ENCODE measurements at places on chromosomes 12 and 14. TPM values are rescaled to one million over a fixed set of nuclear protein-coding genes. Genes with fewer than 3 reads are reported as not detected.

- ATAC-seq: no peak
Observed at GRCh38 chr14:94685166-94685581, 73.0 kb downstream of the SERPINA3 start.

GRCh38 chr12:42270596-42270995 lies 32.5 kb upstream of the YAF2 start:
- no peak for ATAC-seq

- ATAC-seq: no peak
Observed at GRCh38 chr12:3319723-3320492, 171.1 kb upstream of the PRMT8 start.

DNA sequence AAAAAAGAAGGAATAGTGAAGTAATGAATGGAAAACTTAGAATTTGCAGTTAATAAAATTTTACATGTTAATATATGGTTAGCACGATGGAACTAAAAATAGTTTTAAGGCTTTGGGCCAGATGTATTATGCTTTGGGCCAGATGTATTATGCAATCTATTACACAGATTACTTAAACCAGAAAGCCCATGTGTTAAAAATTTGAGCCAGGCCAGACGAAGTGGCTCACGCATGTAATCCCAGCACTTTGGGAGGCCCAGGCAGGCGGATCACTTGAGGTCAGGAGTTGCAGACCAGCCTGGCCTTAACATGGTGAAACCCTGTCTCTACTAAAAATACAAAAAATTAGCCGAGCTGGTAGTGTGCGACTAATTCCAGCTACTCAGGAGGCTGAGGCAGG lies 17.2 kb downstream of the IFT81 start:
- ATAC-seq: peak; percentile 89

- peak; percentile 25 for ATAC-seq
Observed at GRCh38 chr12:27818401-27818918, 38.4 kb upstream of the MANSC4 start.

GRCh38 chr12:11798006-11798708 lies 148.7 kb downstream of the ETV6 start:
- no peak for ATAC-seq

GRCh38 chr12:24414480-24414879 lies 465.0 kb upstream of the SOX5 start:
- ATAC-seq: no peak

DNA sequence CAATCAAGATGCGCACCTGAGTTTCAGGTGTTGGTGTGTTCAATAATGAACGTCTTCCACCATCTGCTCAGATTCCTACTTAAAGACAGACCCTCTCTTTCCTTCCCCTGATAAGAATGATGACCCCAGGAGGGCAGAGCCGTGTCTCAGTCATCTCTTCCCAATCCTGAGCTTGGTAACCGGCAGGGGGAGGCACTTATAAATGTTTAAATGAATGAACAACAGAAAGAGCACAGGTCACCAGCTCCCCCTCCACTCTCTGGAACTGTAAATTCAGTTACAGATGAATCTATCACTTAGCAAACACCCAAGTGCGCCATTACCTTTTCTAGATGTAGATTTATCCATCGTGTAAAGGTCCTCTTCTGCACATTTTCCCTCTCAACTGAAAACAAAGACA lies 72.4 kb upstream of the DICER1 start:
- no peak for ATAC-seq

Gene CRY1
- 38.3 TPM for total RNA-seq

GRCh38 chr12:31510034-31510433 lies 80.9 kb downstream of the DENND5B start:
- ATAC-seq: no peak

Gene CCDC196
- not detected for total RNA-seq

- no peak for ATAC-seq
Observed at GRCh38 chr12:46109343-46110222, 119.2 kb upstream of the SCAF11 start.

Gene PLD4
- total RNA-seq: 0.31 TPM

- ATAC-seq: no peak
Observed at GRCh38 chr14:32623300-32624093, 294.4 kb downstream of the AKAP6 start.

GRCh38 chr14:48586099-48586498 lies 910.7 kb upstream of the MDGA2 start:
- no peak for ATAC-seq

- ATAC-seq: no peak
Observed at GRCh38 chr14:42228611-42229010, 621.9 kb downstream of the LRFN5 start.

DNA sequence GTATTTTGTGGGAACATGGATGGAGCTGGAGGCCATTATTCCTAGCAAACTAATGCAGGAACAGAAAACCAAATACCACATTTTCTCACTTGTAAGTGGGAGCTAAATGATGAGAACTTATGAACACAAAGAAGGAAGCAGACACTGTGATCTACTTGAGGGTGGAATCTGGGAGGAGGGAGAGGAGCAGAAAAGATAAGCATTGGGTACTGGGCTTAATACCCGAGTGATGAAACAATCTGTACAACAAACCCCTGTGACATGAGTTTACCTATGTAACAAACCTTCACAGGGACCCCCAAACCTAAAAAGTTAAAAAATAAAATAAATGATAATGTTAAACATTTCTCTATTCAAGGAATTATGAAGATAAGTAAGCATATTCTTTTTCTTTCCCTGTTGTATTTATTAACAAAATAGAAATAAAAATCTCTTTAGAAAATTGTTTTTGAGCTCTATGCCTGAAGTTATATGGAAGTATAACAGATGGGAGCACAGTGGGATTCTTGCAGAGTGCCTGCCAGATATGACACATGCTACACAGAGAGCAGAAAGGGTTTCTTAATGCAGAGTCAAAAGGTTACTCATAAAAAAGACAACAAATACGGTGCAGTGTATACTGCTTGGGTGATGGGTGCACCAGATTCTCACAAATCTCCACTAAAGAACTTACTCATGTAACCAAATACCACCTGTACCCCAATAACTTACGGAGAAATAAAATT lies 52.0 kb upstream of the SYNE2 start:
- ATAC-seq: no peak

DNA sequence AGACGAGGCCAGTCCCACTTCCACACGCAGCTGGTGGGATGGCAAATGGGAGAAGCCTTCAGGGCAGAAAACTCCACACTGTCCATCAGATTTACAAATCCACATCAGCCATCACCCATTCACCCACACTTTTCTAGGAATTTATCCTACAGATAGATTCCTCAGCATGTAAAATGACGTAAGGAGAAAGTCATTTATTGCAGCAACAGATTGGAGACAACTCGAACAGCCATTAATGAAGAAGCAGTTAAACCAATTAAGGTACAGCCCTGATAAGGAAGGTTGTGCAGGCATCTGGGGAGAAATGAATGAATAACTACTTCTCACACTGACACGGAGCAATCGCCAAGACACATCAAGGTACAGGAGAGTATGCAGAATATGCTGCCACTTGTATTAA lies 26.2 kb downstream of the PRKAB1 start:
- ATAC-seq: no peak

- ATAC-seq: no peak
Observed at GRCh38 chr12:108678104-108678730, 44.5 kb upstream of the SELPLG start.

Gene SDR9C7
- total RNA-seq: not detected

GRCh38 chr14:72546344-72547016 lies 347.4 kb downstream of the DPF3 start:
- ATAC-seq: no peak

Gene CCDC184
- not detected for total RNA-seq

Gene PLEKHH1
- total RNA-seq: 1.8 TPM

Gene RAD51AP1
- total RNA-seq: 0.40 TPM

DNA sequence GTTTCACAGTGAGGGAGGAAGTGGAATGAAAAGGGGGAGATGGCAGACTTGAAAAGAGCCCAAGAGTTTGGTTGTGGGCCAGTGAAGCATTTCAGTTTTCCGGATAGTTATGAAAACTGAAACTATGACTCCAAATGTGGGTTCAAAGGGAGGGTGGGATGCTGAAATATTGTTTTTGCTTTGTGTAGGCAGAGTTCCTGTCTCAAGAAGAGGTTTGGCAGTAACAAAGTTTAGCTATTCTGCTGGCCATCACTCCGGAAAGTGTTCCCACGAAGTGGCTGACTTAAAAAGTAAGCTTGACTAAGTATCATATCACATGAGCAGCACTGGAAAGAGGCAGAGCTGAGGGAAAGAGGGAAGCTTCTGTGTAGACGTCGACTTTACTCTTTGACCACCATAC lies 85.2 kb downstream of the CAND1 start:
- peak; percentile 49 for ATAC-seq

Gene MYF5
- not detected for total RNA-seq

DNA sequence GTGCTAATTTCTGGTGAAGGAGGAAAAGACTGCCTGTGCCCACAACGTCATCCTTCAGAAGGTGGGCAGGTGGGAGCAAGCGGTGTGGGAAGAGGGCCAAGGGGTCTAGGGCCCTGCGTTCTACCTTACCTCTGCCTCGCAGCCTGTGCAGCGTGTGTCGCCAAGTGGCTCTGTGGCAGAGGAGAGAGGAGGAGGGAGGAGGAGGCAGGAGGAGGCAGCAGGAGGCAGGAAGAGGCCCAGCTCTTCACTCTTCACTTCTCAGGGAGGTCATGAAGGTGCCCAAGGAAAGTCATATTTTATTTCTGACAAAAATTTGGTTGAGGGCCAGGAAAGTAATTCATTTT lies 177.9 kb downstream of the MYRFL start:
- no peak for ATAC-seq

GRCh38 chr12:56578983-56579546 lies 51.1 kb downstream of the BAZ2A start:
- ATAC-seq: no peak

DNA sequence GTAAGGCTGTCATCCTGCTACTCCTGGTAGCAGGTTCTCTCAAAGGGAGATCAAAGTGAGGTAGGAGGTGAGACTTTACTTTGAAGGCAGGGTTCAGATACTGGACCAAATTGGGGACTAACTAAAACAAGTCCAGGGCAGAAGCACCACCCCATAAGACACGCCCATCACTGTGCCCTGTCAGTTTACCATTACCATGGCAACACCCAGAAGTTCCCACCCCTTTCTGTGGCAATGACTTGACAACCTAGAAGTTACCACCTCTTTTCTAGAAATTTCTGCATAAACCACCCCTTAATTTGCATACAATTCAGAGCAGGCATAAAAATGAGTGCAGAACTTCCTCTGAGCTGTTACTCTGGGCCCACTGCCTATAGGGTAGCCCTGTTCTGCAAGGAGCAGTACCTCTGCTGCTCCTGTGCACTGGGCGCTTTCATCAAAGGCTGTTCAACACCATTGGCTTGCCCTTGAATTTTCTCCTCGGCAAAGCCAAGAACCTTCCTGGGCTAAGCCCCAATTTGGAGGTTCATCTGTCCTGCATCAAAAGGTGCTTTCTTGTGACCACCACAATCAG lies 64.8 kb upstream of the MAX start:
- ATAC-seq: no peak

GRCh38 chr12:48883305-48884161 lies 17.9 kb upstream of the RND1 start:
- ATAC-seq: no peak
